ENCODE measurements at places on chromosomes 6 and 20.

DNA sequence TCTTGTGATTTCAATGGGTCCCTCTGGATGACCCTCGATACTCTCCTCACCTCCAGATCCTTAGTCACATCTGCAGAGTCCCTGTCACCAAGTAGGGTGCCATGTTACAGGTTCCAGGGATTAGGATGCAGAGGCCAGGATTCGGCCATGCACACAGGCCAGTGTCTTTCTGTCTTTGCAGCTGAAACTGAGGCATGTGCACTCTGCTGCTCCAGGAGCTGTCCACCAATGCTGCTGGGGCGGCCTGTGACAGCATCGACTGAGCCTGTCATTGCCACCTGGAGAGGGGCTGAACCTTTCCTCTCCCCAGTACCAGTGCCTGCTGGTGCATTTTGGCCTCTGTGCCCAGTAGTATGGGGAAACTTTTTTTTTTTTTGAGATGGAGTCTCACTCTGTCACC lies 4.4 kb upstream of the RBM38 start:
- no peak for DNase-seq

- no peak for DNase-seq
Measured at GRCh38 chr6:144447472-144447871, 162.3 kb downstream of the UTRN start.

DNA sequence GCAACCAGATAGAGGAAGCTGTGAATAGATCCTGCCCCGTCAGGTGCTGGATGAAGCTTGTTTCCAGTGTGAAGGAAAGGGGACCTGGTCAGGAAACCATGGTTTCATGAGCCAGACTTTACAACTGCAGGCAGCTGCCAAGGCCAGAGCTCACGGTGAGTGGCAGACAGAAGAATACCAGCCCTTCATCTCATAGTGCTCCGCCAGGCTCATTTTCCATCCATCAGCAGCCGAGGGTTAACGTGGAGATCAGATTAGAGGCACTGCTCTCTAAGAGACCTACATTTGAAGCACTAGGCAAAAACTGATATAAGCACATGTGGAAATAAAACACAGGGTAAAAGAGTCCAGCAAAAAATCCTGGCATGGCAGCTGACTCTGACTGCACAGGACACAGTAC lies 172.4 kb downstream of the CD24 start:
- DNase-seq, result no peak

DNA sequence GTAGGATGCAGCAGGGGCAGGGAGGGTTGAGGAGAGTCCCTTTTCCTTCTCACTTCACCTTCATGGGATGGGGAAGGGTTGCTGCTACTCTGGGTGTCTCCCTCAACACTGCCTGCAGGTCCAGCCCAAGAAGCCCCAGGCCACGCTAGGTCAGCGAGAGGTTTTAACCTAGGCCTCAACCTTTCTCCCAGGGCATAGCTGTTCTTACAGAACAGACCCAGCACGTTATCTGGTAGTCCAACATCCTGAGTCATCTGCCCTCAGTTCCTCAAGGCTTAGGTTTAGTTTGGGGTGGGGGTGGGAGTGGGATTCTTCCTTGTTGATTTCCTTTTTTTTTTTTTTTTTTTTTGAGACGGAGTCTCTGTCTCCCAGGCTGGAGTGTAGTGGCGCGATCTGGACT lies 15.8 kb downstream of the LRRC73 start:
- no peak for DNase-seq

GRCh38 chr6:12280458-12280857 lies 9.7 kb upstream of the EDN1 start:
- DNase-seq, result no peak

DNA sequence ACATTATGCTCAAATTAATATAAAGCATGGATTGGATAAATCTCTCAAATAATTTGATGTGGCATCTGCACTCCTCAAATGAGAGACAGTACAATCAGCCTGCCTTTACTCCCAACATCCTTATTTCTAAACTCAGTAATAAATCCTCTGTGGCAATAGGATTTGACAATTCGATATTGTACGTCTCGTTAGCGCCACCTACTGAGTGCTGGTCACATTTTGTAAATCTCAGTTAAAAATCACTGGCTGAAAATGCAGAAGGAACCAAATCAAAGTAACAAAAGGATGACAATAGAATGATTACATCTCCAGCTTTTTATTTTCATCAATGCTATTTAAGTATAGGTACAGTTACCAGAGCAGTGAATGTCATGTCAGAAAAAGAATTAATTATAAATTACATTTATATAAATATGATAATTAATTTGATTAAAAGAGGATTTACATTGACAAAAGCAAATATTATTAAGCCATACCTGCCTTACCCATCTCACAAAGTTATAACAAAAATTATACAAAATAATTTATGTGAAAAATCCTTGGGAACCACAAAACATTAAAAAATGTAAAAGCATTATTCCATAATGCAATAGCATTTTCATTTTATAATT lies 20.2 kb upstream of the GJE1 start:
- DNase-seq, result peak; percentile 27

- DNase-seq, result no peak
Measured at GRCh38 chr6:77159730-77160129, 303.6 kb downstream of the HTR1B start.

- no peak for DNase-seq
Measured at GRCh38 chr20:63701051-63701328, 4.5 kb downstream of the TNFRSF6B start.

- DNase-seq, result no peak
Measured at GRCh38 chr6:73666393-73666792, 12.6 kb upstream of the SLC17A5 start.
